ENCODE measurements at places on chromosomes 11 and 22. TPM values are rescaled to one million over a fixed set of nuclear protein-coding genes. Genes with fewer than 3 reads are reported as not detected.
A peak's percentile ranks its signal among the peaks of the same experiment; 100 is the strongest.

The DNAJC4 gene
- 21.3 TPM for total RNA-seq

The SLC7A4 gene
- 8.9 TPM for total RNA-seq

The NAALAD2 gene
- total RNA-seq: 1.3 TPM

The SCARF2 gene
- 26.7 TPM for total RNA-seq

DNA sequence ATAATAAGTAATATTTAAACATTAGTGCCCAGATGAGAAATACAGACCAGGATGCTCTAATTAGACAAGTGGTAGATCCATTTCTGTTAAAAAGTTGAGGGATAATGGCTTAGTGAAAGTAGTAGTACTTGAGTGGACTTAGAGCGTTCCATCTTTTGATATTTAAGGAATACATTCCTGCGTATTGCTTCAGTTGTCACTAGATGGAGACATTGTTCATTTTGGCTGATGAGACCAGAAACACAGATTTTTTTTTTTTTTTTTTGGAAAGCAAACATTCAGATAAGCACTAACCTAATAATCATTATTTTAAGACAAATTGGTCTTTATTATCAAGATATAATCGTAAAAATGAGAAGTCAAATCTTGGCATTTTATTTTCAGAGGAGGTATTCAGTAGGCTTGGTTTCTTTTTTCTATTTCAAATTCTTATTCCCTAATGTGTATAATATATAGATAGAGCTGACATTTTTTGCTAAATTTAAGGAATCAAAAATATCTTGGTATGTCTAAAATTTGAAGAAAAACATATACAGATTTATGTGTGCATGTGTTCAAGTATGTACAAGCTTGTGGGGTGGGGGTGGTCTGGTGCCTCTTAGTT, 92.9 kb downstream of the DYNC2H1 start:
- DNase-seq: no peak

- DNase-seq: peak; percentile 45
Measured at GRCh38 chr11:66015936-66016792, 4.4 kb downstream of the CST6 start.

- DNase-seq: no peak
Measured at GRCh38 chr11:8228231-8228630, 35.4 kb downstream of the LMO1 start.

GRCh38 chr22:30185129-30185528, 61.4 kb downstream of the LIF start:
- no peak for DNase-seq

GRCh38 chr22:37563153-37564081, 3.1 kb downstream of the CDC42EP1 start:
- peak; percentile 91 for DNase-seq

- DNase-seq: no peak
Measured at GRCh38 chr11:3920148-3920852, 64.8 kb downstream of the STIM1 start.

DNA sequence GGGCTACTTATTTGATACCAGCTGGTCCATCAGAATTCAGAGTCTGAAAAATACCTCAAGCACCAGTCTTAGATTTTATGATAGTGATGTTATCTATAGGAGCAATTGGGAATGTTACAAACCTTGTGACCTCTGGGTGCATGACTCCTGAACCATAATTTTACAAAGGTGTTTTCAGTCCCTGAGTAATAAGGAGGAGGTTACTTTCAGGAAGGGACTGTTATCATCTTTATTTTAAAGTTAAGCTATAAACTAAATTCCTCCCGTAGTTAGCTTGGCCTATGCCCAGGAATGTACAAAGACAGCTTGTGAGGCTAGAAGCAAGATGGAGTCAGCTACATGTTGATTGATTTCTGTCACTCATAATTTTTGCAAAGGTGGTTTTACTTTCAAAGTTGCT, 101.9 kb downstream of the UVRAG start:
- no peak for DNase-seq

- DNase-seq: no peak
Measured at GRCh38 chr11:73939096-73939495, 11.7 kb upstream of the DNAJB13 start.

DNA sequence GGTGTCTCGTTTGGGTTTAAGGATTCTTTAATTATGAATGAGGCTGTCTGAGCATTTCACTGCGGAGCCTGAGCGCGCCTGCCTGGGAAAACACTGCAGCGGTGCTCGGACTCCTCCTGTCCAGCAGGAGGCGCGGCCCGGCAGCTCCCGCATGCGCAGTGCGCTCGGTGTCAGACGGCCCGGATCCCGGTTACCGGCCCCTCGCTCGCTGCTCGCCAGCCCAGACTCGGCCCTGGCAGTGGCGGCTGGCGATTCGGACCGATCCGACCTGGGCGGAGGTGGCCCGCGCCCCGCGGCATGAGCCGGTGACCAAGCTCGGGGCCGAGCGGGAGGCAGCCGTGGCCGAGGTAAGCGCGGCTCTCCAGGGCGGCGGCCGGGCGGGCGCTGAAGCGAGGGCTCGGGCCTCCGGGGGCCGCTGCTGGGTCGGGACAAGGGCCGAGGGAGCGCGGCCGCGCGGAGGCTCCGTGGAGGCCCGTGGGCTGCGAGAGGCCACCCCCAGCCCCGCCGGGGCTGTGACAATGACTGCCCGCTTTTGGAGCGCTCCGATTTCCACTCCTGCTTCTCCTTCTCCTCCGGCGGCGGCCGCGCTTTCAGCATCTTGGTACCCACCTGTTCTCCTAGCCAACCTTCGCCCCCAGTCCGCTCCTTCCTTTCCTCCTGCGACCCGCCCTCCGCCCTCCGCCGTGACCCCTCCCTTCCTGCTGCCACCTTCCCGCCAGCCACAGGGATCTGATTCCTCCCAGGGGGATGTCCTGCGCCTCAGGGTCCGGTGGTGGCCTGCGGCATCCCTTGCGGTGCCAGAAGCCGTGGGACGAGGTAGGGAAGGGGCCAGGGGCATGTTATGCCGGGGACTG, at the start of gene EXT2:
Gene EXT2, plus strand, starts transcription at position 173 of the 854 bp plus-strand sequence. CDS start 12,035 bp downstream, outside the sequence.
- DNase-seq: peak; percentile 96

GRCh38 chr11:69339041-69339733, 45.2 kb downstream of the MYEOV start:
- peak; percentile 51 for DNase-seq

DNA sequence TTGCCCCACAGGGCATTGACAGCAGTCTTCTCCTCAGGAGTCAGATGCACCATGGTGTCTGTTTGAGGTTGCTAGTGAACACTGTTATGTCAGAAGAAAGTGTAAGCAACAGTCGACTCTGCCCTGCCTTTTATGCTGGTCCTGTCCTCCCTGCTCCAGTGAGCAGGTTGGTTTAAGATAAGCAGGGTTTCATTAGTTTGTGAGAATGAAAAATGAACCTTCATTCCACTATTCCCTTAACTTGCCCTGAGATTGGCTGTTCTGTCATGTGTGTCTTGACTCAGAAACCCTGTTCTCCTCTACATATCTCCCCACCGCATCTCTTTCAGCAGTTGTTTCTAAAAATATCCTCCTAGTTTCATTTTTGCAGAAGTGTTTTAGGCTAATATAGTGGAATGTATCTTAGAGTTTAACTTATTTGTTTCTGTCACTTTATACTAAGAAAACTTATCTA, at the start of gene HBD:
Gene HBD, minus strand, starts transcription at position 103 of the 454 bp plus-strand sequence. Its CDS starts 50 bp downstream, at position 53.
- no peak for DNase-seq

DNA sequence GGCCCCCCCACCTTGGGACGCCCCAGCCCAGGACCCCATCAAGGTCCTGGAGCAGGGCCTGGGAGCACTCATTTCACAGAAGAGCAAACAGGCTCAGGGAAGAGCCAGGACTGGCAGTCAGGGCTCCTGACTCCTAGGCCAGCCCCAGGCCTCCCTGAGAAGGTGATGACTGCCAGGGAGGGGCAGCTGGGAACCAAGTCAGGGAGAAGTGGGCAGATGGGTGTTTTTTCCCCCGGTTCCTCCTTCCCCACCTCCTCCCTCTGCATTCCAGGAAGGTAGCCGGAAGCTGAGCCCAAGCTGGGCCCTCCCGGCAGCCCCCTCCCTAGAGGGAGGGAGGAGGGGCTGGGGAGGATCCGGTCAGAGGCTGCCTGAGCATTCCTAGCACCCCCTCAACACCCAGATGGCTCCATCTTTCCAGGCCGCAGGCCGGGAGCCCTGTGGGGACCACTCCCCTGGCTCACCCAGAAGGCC, 19.6 kb downstream of the MYRF start:
- no peak for DNase-seq

GRCh38 chr11:26078231-26078821, 253.6 kb upstream of the ANO3 start:
- DNase-seq: no peak

DNA sequence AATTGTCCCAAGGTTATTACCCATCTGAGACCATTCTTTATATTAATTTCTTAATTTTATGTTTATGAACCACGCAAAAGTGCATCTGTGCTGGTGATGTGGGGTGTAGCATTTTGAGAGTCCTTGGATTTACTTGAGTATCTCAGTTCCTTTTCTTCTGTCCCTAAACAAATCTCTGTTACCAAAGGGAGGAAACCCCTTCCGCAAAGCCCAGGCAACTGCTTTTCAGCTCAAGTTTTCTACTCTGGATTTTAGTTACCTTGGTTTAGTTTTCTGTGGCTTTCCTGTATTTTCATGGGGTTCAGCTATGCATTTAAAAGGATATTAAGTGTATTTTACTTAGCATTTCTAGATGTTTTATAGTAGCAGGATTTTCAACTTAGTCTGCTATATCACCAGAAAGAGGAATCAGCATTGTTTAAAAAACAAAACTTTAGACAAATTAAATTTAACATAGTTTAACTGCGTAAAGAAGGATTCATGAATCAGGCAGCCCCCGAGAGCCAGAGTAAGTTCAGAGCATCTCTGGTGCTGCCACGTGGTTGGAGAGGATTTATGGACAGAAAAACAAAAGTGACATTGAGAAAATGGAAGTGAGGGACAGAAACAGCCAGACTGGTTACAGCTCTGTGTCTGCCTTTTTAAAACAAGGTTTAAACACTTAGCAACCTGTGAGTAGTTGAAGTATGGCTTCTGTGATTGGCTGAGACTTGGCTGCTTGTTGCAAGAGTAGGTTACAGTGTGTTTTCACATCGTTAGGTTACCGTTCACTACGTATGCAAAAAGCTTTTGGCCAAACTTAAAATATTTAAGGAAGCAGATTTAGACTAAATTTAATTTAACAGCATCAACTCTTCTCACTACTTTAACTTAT, 9.6 kb downstream of the ADM start:
- no peak for DNase-seq

GRCh38 chr11:123338266-123338800, 91.7 kb upstream of the GRAMD1B start:
- DNase-seq: no peak

DNA sequence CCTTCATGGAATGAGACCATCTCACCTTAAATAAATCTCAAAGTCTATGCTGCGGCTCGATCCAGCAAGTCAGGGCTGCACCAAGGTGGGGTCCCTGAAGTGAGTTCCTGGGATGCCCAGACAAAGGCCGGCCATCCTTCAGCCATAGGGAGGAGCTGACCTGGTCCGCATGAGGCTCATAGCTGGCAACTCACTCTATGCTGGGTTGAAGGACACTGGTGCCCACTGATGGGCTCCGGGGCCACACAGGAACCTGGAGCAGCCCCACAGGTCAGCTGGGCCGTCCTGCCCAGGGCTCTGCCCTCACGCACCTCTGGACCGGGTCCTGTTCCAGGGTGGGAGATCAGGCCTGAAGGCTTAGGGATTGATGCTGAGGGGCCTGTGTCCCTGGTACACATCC, 1339.3 kb downstream of the TBC1D22A start:
- no peak for DNase-seq
